Stimulated activated CD4-positive, alpha-beta T cell treated with anti-CD3 and anti-CD28 coated beads, Interleukin-1b, Interleukin-23, amount 100 ng/mL, for 1 hour (primary cell): ENCODE measurements at places on chromosomes 11 and 22.

DNA sequence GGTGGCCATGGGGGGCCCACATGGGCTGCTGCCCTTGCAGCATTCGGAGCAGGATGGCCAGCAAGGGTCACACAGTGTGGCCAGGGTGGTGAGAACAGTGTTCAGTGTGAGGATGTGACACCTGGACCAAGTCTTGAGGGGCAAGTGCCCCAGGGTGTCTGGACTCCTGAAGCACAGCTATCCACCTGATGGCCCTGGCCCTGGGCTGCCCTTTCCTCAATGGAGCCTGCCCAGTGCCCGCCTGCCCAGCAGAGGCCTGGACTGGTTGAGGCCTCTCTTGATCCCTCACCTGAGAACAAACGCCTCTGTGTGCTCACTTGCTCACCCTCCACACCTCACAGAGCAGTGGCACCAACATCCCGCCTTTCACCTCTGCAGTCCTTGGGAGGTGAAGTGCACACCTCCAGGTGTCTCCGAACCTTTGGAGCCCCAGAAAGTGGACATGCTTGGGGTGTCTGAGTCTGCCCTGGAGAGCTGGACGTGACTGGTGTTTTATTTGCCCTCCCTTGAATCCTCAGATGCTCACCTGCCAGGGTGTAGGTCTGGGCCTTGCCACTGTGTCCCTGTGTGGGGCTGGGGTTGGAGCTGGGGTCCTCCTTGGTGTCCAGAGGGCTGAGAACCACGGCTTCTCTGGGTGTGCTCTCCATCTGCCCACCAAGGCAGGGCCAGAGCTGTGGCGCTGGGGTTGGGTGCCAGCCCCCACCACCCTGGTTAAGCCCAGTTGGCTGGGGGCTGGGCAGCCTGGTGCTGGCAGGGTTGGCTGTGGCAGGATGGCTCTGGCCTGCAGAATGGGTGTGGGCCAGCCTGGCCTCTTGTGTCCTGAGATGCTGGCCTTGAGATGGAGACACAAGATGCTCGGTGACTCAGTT, 3.8 kb upstream of the MUC2 start:
- no peak for DNase-seq

DNA sequence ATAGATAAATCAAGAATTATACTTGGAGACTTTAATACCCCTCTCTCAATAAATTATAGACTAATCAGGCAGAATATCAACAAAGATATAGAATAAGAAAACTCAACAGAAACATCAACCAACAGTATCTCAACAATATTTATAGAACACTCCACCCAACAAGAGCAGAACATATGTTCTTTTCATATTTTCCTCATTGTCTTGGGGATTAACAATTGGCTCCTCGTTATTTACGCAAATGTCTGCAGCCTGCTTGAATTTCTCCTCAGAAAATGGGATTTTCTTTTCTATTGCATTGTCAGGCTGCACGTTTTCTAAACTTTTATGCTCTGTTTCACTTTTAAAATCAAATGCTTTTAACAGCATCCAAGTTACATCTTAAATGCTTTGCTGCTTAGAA, 37.0 kb upstream of the FBLN1 start:
- DNase-seq = no peak

GRCh38 chr11:130909650-130910049, 6.6 kb downstream of the SNX19 start:
- DNase-seq = no peak

GRCh38 chr11:10494636-10495463, 39.8 kb downstream of the AMPD3 start:
- no peak for DNase-seq

GRCh38 chr11:129365816-129366215, 9.8 kb upstream of the BARX2 start:
- DNase-seq = no peak

DNA sequence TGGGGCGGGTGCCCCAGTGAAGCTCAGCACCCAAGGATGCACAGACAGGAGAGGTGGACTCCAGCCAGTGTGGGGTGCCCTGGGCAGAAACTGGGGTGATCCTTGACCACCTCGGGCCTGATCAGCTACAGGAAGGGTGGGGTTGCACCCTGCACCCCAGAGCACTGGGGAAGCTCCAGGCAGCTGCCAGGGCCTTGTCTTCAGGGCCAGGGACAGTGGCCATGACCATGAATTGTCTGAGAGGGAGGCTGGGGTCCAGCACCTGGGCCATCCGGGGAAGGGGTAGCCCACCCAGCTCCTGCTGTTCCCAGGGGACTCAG, 17.6 kb downstream of the IL17REL start:
- no peak for DNase-seq

GRCh38 chr22:38266120-38266519, 6.7 kb downstream of the TMEM184B start:
- DNase-seq = no peak

- DNase-seq = no peak
Measured at GRCh38 chr11:79287952-79288351, 152.9 kb downstream of the TENM4 start.

- no peak for DNase-seq
Measured at GRCh38 chr11:61303725-61304124, 8.6 kb upstream of the VWCE start.

GRCh38 chr11:31800398-31801265, 10.5 kb downstream of the PAX6 start:
- no peak for DNase-seq

GRCh38 chr11:122424636-122425035, 230.9 kb upstream of the UBASH3B start:
- no peak for DNase-seq

DNA sequence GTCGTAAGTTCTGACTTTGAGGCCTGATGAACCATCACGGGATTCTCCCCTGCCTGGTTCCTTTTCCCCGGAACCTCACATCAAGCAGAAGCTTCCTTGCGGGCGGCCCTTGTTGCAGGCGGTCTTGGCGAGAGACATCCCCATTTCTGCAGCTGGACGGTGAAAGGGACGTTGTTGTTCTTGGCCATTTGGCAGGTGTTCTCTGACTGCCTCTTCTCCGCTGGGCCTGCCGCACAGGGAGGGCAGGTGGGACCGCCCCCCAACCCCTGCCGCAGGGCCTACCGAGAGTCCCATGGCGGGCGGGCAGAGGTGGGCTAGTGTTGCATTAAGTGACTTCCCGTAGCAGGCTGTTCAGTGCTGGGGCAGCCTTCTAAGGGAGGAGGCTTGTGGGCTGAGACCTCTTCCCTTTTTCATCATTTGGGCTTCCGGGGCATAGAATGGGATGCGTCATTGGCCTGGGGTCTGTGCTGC, 26.9 kb upstream of the GRAMD4 start:
- DNase-seq = no peak

- DNase-seq = no peak
Measured at GRCh38 chr11:110035357-110035756, 57.8 kb upstream of the ZC3H12C start.
